Stimulated activated CD4-positive, alpha-beta T cell treated with anti-CD3 and anti-CD28 coated beads, Interleukin-4, amount 100 ng/mL, for 4 hours (primary cell): ENCODE measurements at places on chromosomes 2 and 18.

DNA sequence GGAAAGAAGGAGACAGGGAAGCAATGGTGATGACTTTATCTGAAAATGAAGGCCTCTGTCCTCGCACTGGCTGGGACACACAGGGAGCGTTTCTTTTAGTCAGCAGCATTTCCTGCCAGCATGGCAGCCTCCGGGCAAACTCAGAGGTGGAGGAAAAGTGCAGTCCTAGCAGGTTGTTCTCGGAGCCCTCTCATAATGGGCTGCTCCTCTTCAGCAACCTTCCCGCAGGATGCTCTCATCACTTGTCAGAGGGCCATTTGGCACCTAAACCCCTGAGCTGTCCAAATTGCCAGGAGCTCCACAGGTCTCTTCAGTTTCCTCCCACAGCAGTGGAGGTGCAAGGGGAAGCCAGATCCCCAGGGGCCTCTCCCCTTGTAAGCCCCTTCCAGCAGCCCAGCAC lies 6.2 kb downstream of the STK39 start:
- DNase-seq, result no peak

DNA sequence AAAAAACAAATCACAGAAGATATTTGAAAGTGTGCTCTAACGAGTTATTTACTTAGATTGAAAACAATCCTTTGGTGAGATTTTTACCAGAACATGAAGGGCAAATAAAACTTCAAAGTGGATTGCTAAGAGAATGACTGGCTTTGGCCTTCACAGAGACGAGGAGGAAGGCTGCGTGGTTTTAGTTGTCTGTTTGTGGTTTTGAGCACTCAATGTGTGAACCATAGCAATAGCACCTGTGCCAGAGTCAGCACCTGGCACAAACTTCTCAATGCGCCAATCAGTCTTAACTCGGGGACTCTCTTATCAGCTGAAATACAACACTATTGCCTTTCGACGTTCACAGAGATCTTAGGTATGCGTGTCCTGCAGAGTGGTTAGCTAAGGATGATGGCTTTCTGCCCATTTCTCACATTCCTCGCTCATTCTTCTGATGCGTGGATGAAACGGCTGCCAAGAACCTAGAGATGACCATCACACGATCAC lies 70.0 kb downstream of the MBP start:
- DNase-seq, result peak; percentile 66

- no peak for DNase-seq
These were observed 65.3 kb downstream of the HAUS1 start for GRCh38 chr18:46169464-46169941.

GRCh38 chr2:35585972-35586371 lies 769.6 kb upstream of the CRIM1 start:
- no peak for DNase-seq

GRCh38 chr2:222842491-222843174 lies 18.2 kb upstream of the ACSL3 start:
- DNase-seq, result no peak

GRCh38 chr18:52995875-52996274 lies 655.9 kb downstream of the DCC start:
- no peak for DNase-seq

DNA sequence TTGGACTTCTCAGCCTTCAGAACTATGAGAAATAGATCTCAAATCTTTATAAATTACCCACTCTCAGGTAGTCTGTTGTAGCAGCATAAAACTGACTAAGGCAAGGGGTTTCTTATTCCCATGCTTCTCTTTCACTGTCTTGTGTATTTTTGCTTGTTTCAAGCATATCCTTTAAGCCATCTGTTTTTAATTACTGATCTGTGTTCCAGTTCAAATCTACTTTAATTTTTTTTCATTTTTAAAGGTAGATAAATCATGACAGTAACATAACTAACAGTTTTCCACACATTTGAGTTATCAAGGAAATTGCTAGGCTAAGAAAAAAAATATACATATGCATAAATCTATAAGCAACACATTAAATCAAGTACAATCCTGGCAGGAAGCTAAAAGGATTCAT lies 317.9 kb upstream of the TNP1 start:
- no peak for DNase-seq

DNA sequence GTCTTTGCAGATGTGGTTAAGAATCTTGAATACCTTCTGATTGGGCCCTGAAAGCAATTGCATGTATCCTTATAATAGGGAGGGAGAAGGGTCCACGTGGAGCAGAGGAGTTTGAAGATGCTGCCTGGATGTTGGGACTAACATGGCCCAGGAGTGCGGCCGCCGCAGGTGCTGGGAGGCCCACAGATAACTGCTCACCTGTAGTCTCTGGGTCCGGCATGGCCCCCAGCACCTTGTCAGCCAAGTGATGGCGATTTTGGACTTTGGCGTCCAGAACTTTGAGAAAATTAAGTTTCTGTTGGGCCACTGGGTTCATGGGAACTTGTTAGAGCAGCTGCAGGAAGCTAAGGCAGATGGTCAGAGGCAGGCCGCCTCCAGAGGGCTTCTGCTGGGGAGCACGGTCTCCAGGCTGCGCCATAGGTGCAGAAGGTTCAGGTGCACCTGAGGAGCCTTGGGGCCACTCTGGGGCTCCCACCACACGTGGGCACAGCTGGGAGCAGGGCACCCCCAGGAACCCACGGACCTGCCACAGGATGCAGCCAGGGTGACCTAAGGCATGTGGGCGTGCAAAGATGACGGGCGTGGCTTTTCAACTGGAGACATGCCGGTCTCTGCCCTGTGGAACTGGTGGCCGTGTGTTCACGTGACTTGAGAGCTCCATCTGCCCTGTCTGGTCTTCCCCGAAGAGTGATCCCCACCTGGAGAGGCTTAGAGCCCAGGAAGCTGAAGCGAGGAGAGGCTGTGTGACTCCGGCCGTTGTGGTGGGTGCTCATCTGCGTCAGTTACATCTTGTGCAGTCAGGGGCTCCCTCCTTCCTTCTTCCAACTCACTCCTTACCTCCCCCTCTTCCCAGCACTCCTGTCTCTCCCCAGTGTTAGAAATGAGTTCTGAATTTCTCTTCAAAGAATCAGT lies 277.3 kb downstream of the AGAP1 start:
- no peak for DNase-seq

DNA sequence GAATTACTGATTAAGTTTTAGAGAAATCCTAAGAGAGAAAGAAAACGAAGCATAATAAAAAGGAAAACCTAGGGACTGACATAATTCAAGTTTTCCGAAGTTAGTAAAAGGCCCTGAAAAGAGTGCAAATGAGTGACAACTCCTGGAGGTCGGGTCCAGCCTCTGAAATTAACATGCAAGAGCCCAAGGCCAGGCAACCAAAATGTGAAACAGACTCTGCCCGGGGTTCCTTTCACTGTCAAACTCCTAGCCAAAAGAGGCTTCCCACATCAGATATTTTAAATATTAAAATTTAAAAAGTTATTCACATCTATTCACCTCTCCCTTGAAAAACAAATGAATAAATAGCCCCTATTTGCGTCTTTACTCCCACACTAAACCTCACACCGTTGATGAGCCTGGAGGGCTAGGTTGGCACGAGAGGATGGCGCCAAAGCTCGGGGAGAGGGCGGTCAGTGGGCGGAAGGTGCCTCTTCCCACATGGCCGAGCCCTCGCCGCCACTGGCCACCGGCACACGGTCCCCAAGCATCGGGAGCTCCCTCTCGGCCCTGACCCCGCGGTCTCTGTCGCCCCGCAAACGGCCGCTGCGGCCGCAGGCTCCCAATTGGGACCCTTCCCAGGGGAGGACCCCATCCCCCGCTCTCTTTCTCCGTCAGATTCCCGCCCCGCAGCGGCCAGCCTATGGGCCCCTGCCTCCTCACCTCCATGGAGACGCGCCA lies 630 bp downstream of the PPM1G start:
- peak; percentile 20 for DNase-seq

- no peak for DNase-seq
These were observed 3.7 kb downstream of the NPPC start for GRCh38 chr2:231922311-231923009.

GRCh38 chr2:240810621-240811020 lies 9.4 kb downstream of the KIF1A start:
- DNase-seq, result no peak

DNA sequence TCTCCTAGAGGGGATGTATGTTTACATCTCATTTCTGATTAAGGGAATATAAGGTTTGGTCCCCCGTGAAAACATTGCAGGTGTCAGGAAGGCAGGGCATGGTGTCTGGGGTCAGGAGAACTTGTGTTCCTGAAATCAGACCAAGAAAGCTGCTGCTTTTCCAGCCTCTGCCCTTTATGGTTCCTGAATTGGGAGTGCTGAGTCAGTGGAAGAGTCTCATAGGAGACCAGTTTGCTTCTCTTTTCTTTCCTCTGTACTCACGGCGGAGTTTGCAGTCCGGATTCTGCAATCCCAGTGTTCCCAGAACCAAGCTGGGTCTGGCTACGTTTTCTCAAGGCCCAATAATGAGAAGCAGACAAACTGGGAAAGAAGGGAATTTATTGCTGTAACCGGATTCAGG lies 5.1 kb upstream of the MARCO start:
- no peak for DNase-seq

GRCh38 chr2:143284087-143284675 lies 155.0 kb downstream of the ARHGAP15 start:
- DNase-seq, result no peak

- DNase-seq, result no peak
These were observed 293.5 kb downstream of the ASXL3 start for GRCh38 chr18:33871363-33872025.

- no peak for DNase-seq
These were observed 698.2 kb downstream of the TRIB2 start for GRCh38 chr2:13414897-13415296.

DNA sequence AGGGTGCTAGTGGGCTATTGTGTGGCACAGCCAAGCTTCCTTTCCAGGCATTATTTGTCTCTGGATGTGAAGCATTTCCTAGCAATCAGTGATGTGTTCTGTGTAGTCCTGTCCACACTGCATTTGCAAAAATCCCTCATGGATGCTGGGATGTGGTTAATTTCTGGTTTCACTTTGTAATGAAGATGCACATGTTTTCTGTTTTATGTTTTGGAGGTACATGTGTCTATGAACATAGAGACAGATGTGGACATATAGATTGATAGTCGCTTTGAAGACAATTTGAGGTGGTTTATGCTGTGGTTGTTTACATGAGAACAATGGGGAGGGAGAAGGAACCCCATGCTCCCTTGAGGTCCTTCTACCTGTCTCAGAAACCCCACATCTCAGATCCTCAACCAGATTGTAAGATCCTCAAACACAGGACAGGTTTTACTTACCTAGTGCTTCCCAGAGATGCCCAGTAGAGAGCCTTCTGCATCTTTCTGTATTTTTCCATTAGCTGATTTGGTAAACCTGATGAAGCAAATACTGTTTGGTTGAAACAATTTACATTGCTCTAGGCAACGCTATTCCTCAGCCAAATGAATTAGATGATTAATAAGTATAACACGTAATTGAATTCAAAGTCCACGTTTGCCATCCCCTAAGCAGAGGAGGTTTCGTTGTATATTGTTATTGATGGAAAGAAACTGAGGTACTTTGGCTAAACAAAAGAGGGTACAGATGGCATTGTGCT lies 204.4 kb downstream of the SPP2 start:
- no peak for DNase-seq

GRCh38 chr2:178108176-178108575 lies 4.1 kb upstream of the RBM45 start:
- DNase-seq, result no peak

GRCh38 chr2:138026111-138027020 lies 62.1 kb downstream of the HNMT start:
- no peak for DNase-seq

DNA sequence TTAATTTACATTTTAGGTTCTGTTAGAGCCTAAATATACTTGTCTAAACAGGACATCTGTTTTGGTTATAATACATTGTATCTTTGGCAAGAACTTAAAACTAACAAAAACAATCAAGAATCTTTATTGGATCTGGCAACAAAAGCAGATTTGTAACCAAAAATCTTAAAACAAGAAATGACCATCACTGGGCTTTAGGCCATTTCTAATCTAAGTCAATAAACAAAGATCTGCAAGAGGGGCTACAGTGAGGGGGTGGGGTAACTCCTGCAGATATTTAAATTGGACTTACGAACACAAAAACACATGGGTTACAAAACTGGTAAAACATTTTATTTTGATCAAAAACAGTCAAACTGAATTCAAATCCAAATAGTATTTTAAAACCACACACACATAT lies 77.3 kb downstream of the SRBD1 start:
- no peak for DNase-seq

DNA sequence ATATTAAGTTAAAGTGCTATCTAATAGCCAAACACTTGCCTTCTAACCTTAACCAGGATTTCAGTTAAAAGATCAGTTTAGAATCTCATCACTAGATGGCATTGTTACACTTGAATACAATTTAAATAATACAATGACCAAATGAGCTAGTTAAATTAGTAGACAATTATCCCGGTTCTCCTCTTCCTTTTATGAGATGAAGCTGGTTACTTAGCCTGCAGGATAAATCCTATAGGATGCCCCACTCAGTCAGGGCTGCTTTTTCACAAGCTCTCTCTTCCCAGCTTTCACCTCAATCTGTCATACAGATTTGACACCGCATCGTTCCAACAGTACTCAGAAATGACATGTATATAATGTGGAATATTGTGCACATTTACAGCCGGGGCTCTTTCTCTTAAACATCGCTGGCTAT lies 678.8 kb downstream of the KCNJ3 start:
- DNase-seq, result no peak

GRCh38 chr18:11553098-11553940 lies 56.1 kb upstream of the SLC35G4 start:
- no peak for DNase-seq

GRCh38 chr2:31387850-31388249 lies 26.7 kb downstream of the XDH start:
- no peak for DNase-seq

GRCh38 chr18:53603276-53603675 lies 621.2 kb downstream of the MBD2 start:
- no peak for DNase-seq

DNA sequence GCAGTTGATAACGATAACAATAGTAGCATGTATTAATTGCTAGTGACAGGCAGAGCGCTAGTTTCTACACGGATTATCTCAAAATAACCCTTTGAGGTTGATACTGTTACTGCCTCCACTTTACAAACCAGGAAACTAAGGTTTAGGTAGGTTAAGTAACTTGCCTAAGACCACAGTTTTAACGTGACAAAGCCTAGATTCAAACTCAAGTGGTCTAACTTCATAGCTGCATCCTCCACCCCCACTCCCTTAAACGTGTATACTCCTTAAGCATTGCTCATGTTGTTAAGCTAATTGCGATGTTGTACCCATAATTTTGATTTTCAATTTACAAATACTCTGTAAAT lies 1.2 kb downstream of the ME2 start:
- no peak for DNase-seq

DNA sequence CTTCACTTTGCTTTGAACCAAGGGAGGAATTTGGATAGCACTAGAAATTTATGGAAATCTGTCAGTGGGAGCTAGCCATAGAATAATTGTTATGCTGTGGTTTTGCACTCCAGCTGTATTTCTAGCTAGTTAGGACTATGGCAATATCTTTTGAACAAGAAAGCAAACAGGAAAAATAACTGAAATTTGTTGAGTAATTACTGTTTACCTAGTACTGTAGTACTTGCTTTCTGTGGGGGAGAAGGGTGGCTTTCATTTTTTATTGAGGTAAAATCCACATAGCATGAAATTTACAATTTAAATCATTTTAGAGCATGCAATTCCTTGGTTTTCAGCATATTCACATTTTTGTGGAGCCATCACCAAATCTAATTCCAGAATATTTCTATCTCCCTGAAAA lies 28.4 kb downstream of the MBD5 start:
- no peak for DNase-seq

GRCh38 chr18:36454245-36454644 lies 156.7 kb downstream of the FHOD3 start:
- no peak for DNase-seq
